ENCODE measurements at places on chromosomes 16 and 17. TPM values are rescaled to one million over a fixed set of nuclear protein-coding genes. Genes with fewer than 3 reads are reported as not detected.

GAST gene
- polyA plus RNA-seq: 0.94 TPM

RSPRY1 gene
- polyA plus RNA-seq: 23.4 TPM

KRTAP2-1 gene
- not detected for polyA plus RNA-seq

MSI2 gene
- 21.9 TPM for polyA plus RNA-seq

ELMO3 gene
- 37.4 TPM for polyA plus RNA-seq

SLC47A1 gene
- polyA plus RNA-seq: 0.37 TPM

KCNG4 gene
- not detected for polyA plus RNA-seq

DDX42 gene
- 44.7 TPM for polyA plus RNA-seq

AOC3 gene
- 0.25 TPM for polyA plus RNA-seq

OR1A1 gene
- not detected for polyA plus RNA-seq

CD300LF gene
- not detected for polyA plus RNA-seq

UMOD gene
- polyA plus RNA-seq: not detected

CRHR1 gene
- not detected for polyA plus RNA-seq

HS3ST3A1 gene
- polyA plus RNA-seq: 1.4 TPM

TMEM208 gene
- 62.9 TPM for polyA plus RNA-seq

KRT20 gene
- not detected for polyA plus RNA-seq

WFDC1 gene
- not detected for polyA plus RNA-seq

NPIPB6 gene
- polyA plus RNA-seq: 0.25 TPM

NKD1 gene
- 0.19 TPM for polyA plus RNA-seq

TPSG1 gene
- polyA plus RNA-seq: not detected

Measured in mammary epithelial cell (primary cell).